ENCODE measurements at places on chromosomes 5 and 9. TPM values are rescaled to one million over a fixed set of nuclear protein-coding genes. Genes with fewer than 3 reads are reported as not detected.

The TNC gene
- polyA plus RNA-seq = not detected

DNA sequence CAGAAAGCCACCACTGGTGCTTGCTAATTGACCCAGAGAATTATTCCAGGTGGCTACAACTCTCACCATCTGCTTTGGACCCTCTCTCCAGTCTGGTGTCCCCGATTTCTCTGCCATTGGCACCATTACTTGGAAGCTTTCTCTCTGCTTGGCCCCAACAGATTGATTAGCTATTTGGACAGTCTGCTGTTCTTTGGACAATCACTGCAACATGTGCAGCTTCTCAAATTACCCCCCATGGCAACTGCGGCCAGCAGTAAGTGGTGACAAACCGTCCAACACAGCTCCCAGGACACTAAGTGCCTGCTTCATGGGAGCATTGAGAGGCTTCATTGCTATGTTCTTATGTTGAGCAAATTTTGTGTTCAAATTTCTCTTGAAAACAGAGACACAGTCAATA lies 309.8 kb downstream of the TAF11L14 start:
- H3K4me1 ChIP-seq = no peaks in the 10 kb centered on the region
- no peaks in the 10 kb centered on the region for H3K27me3 ChIP-seq
- DNase-seq = no peak
- no peak overlapping the region for H3K27ac ChIP-seq
- H3K4me3 ChIP-seq = no peak overlapping the region
- H3K36me3 ChIP-seq = no peaks in the 10 kb centered on the region

- no peaks in the 10 kb centered on the region for H3K27me3 ChIP-seq
- no peak overlapping the region for H3K27ac ChIP-seq
- H3K4me3 ChIP-seq = no peak overlapping the region
- DNase-seq = no peak
- no peaks in the 10 kb centered on the region for H3K4me1 ChIP-seq
- H3K36me3 ChIP-seq = no peaks in the 10 kb centered on the region
These were observed 43.2 kb downstream of the KIF4B start for GRCh38 chr5:155056644-155057269.

DNA sequence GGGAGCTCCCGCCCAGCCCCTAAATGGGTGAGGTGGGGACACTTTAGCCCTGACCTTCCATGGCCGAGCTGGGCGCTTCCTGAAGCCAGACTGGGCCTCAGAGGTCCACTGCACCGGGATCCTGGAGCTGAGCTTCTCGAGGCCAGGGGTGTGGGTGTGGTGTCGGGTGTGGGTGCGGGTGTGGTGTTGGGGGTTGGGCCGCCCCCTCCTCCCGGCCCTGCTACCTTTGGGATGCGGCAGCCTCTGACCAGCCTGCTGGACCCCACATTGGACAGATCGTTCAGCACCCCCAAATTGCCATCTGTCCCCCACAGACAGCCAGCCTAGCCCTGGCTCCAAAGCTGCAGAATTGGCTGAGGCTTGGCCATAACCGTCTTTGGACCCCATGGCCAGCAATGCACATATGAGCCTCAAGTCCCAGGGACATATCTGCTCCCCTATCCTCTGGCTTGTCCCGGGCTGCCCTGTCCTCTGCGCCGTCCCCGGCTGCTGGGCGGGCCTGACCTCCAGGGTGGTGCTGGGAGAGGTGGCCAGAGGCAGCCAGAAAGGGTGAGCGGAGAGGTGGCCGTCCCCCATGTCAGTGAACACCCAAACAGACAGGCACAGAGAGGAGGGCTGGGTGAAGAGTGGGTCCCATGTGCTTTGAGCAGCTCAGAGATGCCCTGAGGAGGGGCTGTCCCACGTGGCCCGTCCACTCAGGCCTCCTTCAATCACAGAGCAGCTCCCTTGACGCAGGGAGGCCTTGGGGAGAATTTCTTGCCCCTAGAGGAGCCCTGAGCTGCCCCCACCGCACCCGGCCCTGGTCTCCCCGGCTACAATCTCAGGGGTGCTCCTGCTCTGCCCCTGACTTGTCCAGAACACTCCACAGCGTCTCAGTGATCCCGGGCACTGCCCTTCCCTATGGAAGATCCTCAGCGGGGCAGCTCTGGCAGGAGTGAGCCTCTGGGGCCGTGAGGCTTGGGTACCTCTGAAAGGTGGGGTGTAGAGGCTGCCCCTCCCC lies 3.4 kb upstream of the PTGDS start:
- H3K4me1 ChIP-seq = peaks cover 23% of the 10 kb centered on the region
- no peak overlapping the region for H3K27ac ChIP-seq
- no peaks in the 10 kb centered on the region for H3K36me3 ChIP-seq
- H3K27me3 ChIP-seq = no peaks in the 10 kb centered on the region

DNA sequence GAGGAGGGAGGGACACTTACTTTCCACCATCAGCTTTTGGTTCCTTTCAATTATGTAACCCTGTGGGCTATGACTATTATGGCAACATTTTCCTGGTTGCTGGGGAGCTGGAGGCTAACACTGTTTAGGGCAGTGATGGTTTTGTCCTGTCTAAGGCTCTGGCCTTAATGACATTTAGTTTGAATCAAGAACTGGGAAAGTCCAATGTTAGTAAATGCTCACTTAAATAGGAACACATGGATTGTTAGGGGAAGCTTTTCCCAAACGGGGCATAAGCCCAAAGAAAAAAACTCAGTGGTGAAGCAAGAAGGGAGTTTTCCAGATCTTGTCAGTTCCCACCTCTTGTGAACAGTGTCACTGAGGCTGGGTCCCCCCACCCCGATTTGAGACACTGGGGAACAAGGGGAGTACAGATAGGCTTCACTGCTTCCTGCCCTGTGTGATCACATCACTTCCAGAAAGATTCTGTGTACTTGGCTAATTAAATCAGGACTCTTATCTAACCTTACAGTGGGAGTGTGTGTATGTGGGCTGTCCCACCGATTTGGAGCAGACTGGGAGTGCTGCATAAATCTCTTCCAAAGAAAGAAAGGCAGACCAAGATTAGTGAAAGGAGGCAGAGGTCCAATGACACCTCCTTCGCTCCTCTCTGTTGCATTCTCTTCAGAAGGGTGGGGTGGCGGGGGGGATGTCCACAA lies 206.4 kb downstream of the PTTG1 start:
- H3K27me3 ChIP-seq = no peaks in the 10 kb centered on the region
- no peaks in the 10 kb centered on the region for H3K4me1 ChIP-seq
- no peak for DNase-seq
- no peak overlapping the region for H3K27ac ChIP-seq
- H3K36me3 ChIP-seq = no peaks in the 10 kb centered on the region

DNA sequence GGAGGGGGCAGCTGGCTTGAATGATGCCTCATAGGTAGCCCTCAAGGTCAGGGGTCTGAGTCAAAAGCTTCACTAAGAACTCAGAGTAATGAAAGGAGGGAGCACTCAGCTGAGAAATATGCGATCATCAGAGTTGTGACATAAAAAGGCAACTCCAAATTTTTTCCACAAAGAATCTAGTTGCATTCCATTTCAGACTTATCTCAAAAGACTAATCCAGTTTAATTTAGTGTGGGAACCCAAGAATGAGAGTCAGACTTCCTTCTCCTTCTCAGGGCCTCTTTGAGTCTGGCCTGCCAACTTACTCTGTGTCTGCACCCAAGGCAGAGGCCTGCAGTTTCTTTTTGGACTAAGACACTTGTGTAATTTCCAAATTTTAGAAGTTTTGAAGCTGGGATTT lies 34.7 kb downstream of the GABRP start:
- DNase-seq = no peak
- H3K27ac ChIP-seq = no peak overlapping the region
- H3K27me3 ChIP-seq = no peaks in the 10 kb centered on the region
- H3K4me1 ChIP-seq = no peaks in the 10 kb centered on the region

DNA sequence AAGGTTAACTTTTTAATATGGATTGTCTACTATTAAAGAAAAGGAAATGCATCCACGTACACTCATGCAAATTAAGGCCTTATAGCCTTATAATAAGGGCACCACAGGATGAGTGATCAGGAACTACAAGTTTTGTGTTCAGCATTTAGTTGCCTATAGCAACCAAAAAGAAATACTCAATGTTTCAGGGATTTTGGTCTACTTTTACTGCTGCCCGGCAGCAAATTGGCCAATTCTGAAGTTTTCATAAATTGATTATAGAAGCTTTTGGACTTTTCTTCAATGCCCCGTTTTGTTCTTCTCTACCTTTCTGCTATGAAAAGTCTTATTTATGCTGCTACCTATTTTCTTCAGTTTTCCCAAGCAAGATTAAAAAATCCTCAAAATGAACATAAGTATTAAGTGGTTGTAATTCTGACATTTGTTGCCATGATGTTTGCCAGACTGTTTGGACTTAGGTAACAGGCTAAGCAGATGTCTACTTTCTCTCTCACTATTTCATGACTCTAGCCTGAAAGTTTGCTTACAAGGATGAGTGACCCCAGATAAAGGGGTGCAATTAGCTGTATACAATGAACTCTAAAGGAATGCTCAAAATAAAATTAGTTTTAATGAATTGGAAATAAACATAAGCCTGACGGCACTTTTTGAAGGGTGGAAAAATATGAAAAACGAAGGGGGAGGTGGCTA lies 391.5 kb upstream of the DAB2 start:
- no peak overlapping the region for H3K4me3 ChIP-seq
- DNase-seq = no peak
- no peaks in the 10 kb centered on the region for H3K4me1 ChIP-seq
- H3K36me3 ChIP-seq = no peaks in the 10 kb centered on the region
- H3K27me3 ChIP-seq = no peaks in the 10 kb centered on the region
- H3K27ac ChIP-seq = no peak overlapping the region

GRCh38 chr9:6926436-6926835 lies 168.7 kb downstream of the KDM4C start:
- no peaks in the 10 kb centered on the region for H3K4me1 ChIP-seq
- no peak overlapping the region for H3K27ac ChIP-seq
- H3K4me3 ChIP-seq = no peak overlapping the region
- H3K36me3 ChIP-seq = no peaks in the 10 kb centered on the region
- H3K27me3 ChIP-seq = no peaks in the 10 kb centered on the region
- DNase-seq = no peak

The SH3PXD2B gene
- 0.21 TPM for polyA plus RNA-seq

The SLCO6A1 gene
- polyA plus RNA-seq = not detected

DNA sequence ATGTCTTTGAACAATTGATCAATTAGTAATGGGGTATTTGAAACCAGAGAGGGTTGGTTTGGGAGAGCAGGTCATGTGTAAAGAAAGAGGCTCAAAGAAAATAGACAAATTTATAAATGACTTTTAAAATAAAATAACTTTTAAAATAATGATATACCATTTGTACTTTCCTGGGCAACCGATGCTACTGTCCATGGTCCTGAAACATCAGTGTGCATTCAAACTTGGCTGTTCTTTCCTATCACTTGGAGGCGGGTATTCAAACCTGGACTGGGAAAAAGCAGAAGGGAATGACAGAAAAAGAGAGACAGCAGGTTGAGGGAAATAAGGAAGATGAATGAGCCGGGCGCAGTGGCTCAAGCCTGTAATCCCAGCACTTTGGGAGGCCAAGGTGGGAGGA lies 1446.4 kb upstream of the WWC1 start:
- H3K4me3 ChIP-seq = no peak overlapping the region
- H3K27me3 ChIP-seq = no peaks in the 10 kb centered on the region
- no peaks in the 10 kb centered on the region for H3K36me3 ChIP-seq
- no peak for DNase-seq

The TMOD1 gene
- polyA plus RNA-seq = 0.76 TPM

DNA sequence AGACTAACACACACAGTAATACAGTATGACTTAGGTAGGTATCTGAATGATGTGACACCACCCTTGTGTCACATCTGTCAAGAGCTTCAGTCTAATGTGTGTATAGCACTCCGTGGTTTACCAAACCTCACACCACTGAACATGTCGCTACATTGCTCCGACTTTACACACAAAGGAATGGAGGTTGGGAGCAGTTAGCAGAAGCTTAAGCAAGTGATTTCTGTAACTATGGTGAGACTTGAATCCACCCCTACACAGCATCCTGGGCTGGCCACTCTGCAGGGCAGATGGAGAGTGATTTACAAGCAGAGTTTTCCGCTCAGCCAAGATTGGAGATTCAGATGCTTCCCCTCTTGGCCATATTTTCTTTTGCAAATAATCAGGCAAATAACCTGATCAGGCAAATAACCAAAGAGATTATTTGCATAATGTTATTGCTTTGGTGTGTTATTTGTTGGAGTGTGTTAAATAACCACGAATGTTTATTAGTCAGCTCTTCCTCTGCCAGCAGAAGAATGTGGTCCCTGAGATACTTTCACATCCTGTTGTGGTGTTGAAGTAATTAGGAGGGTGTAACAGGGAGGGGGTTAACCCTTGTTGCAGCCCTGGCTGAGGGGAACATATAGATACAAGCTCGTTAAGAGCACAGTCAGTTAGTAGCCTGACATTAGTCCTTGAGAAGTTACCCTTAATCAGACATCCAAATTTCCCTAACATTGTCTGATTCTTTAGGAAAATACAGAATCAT lies 92.8 kb downstream of the SNX18 start:
- no peak overlapping the region for H3K27ac ChIP-seq
- H3K4me1 ChIP-seq = peaks cover 32% of the 10 kb centered on the region
- no peaks in the 10 kb centered on the region for H3K27me3 ChIP-seq
- H3K36me3 ChIP-seq = no peaks in the 10 kb centered on the region

- H3K4me3 ChIP-seq = no peak overlapping the region
- no peaks in the 10 kb centered on the region for H3K4me1 ChIP-seq
- no peaks in the 10 kb centered on the region for H3K36me3 ChIP-seq
- H3K27ac ChIP-seq = no peak overlapping the region
These were observed 23.6 kb upstream of the RAB14 start for GRCh38 chr9:121225240-121225639.

DNA sequence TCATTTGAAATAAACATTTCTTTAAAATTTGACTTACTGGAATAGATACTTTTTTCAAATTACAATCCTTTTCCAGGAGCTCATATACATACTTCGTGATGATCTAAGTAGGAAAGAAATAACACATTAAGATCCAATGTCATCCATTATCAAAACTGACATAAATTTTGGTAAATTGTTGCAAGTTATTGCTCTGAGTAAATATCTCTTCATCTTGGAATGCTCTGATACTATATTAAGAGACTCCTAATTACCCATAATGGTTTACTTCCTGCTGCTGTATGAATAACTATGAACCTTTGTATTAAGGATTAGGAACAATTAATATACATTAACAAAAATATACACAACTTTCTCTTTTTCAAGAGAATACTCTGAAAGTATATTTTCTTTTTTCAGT lies 223.0 kb upstream of the POU5F2 start:
- H3K4me3 ChIP-seq = no peak overlapping the region
- H3K27ac ChIP-seq = no peak overlapping the region
- no peak for DNase-seq

The ZDHHC11B gene
- 0.13 TPM for polyA plus RNA-seq

The CHSY3 gene
- polyA plus RNA-seq = not detected

- H3K36me3 ChIP-seq = no peaks in the 10 kb centered on the region
- DNase-seq = no peak
- no peaks in the 10 kb centered on the region for H3K4me1 ChIP-seq
These were observed 156.2 kb downstream of the RGS3 start for GRCh38 chr9:113619491-113620376.

- no peak for DNase-seq
- H3K36me3 ChIP-seq = no peaks in the 10 kb centered on the region
- no peak overlapping the region for H3K27ac ChIP-seq
- no peaks in the 10 kb centered on the region for H3K27me3 ChIP-seq
- no peak overlapping the region for H3K4me3 ChIP-seq
These were observed 154.4 kb upstream of the COX7C start for GRCh38 chr5:86463339-86463738.

- H3K27me3 ChIP-seq = no peaks in the 10 kb centered on the region
- H3K27ac ChIP-seq = no peak overlapping the region
- no peaks in the 10 kb centered on the region for H3K36me3 ChIP-seq
These were observed 64.8 kb downstream of the UNC13B start for GRCh38 chr9:35226651-35227050.

GRCh38 chr5:158979290-158979689 lies 120.4 kb downstream of the EBF1 start:
- no peak for DNase-seq
- H3K4me1 ChIP-seq = no peaks in the 10 kb centered on the region
- no peak overlapping the region for H3K4me3 ChIP-seq
- no peaks in the 10 kb centered on the region for H3K27me3 ChIP-seq
- H3K36me3 ChIP-seq = no peaks in the 10 kb centered on the region
- H3K27ac ChIP-seq = no peak overlapping the region

The PHF24 gene
- polyA plus RNA-seq = not detected

Measured in naive thymus-derived CD4-positive, alpha-beta T cell (primary cell).